ENCODE measurements at places on chromosomes 12 and 14.

GRCh38 chr12:49806321-49806813 lies 21.8 kb downstream of the NCKAP5L start:
- DNase-seq = no peak

DNA sequence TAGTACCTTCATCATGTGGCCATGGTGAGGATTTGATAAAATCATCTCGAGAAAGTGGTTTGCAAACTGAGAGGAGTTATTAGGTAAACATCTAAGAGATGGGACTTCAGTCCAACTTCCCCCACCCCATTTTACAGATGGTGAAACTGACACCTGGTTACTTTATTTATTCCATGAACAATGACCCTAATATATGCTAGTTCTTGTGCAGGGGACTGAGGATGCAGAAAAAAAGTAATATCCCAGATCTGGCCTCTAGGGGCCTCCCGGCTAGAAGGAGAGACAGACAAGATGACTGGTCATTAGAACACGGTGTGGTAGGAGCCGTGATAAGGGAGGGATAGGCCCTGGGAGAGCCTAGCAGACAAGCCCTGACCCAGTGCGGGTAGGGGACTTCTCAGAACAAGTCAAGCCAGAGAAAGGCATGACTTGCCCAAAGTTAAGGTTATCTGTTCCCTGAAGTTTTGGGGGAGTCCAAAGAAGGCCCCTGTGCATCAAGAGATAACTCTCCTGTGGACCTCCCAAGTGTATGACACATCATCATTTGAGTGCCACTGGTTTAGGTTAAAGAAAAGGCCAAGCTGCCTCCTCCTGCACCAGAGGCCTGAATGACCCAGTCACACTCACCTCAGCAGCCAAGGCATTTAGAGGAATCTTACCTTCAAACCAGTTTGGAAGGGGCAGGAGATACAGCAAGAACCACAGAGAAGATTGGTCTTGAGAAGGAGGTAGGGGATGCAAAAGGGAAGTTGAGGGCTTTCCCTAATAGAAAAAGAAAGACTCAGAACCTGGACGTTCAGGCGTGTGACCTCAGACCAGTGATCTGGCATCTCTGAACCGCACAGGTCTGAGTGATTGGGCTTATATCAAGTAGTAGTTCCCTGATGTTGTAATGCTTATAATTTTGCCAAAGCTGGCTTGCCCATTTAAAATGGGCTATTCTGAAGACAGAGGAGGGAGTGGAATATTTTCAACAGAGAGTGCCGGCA lies 1.6 kb downstream of the CMKLR1 start:
- no peak for DNase-seq

GRCh38 chr12:117884161-117884560 lies 84.6 kb downstream of the KSR2 start:
- no peak for DNase-seq

DNA sequence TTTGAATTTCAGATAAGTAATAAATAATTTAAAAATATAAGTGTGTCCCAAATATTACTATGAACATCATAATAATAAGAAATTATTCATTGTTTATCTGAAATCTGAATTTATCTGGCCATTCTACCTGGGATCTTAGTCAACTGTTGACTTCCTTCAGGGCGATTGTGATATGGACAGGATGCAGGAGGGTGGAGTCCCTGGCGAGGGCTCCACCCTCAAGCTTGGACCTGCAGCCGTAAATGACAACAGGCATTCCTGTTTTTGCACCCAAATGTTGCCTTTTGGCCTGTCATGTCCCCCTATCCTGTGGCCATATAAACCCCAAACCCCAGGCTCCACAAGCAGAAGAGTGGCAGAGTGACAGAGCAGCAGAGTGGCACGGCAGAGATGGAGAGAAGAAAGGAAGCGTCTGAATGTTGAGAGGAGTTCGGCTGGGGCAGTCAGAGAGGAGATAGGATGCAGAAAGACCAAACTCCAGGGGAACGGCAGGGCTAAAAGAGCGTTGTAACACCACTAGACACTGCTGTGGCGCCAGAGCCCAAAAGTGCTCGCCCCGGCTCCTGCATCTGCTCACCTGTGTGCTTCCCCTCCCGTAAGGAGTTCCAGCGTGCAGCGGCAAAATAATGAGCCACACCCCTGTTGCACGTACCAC lies 39.4 kb upstream of the FUT8 start:
- DNase-seq = no peak

DNA sequence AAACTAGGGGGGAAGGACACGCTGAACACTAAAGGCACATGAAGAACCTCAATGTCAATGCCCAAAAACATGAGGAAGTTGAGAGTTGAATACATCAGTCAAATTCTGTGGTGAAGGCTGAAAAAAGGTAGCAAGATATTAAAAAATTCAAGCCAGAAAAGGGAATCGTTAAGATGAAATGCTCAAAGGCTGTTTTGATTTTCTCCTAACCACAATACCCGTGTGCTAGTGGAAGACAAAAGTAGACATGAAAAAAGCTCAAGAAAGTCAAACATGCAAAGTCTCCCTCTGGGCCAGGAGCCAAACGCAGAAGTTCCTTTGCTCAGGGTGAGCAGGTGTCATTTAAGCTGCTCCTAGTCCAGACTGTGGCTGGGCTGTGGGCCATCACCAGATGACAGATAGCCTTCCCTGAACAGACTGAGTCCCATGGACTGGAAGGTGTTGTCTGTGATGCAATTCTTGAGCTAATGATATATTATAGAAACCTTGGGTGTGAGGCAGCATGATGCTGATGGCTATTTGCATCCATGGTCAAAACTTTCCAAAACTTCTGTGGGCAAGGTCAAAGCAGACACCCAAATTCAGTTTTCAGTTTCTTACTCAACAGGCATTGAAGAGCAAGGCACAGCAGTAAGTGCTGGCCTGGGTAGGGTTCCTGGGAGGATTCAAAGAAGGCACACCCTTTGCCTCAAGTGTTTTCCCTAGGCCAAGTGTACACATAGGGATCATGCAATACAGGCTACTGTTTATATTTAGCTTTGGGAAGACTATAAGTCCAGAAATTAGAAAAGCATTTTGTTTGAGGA lies 81.6 kb downstream of the MYRFL start:
- DNase-seq = no peak

GRCh38 chr12:43111608-43112007 lies 440.4 kb downstream of the ADAMTS20 start:
- no peak for DNase-seq

- DNase-seq = no peak
Measured at GRCh38 chr14:39310051-39310450, 76.3 kb downstream of the MIA2 start.

DNA sequence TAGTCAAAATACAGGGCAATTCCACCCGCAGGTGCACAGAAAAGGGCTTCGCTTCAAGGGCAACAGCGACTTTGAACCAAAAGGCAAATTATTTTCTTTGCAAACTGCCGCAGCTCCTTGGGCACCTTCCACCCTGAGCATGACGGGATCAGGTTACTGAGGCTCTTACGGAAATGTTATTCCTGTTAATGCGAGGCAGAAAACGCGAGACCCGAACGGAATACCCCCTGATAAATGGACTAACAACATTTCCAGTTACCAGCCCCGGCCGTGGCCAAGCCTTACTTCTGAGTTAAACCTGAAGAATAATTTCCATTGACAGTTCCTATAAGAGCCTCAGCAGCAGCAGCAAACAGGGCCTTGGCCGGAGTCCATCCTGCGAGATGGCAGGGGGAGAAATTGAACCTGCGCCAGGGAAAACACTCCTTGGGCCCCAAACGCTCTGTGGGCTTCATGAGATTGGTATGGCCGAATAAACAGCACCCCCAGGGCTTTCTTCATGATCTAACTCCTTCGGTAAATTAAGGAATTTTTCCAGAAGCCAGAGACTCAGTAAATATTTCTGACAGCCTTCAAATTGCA lies 70.0 kb upstream of the DICER1 start:
- no peak for DNase-seq

DNA sequence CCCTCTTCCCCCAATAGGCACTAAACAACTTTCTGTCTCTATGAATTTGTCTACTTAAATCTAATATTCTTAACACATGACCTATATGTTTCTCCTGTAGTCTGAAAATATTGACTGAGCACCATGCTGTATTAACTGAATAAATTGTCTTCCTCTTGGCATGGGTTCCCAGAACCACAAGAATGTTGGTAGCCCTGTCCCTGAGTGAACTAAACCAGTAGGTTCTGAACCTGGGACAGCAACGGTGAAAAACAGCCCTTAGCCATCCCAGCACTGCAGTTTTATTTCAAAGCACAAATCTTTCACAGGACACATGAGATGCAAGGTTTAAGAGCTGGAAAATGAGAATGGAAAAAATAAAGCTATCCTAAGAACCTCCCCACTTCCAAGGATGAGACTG lies 20.4 kb upstream of the HSP90B1 start:
- no peak for DNase-seq

GRCh38 chr12:111304642-111305071 lies 64.2 kb downstream of the PHETA1 start:
- DNase-seq = peak; percentile 17

DNA sequence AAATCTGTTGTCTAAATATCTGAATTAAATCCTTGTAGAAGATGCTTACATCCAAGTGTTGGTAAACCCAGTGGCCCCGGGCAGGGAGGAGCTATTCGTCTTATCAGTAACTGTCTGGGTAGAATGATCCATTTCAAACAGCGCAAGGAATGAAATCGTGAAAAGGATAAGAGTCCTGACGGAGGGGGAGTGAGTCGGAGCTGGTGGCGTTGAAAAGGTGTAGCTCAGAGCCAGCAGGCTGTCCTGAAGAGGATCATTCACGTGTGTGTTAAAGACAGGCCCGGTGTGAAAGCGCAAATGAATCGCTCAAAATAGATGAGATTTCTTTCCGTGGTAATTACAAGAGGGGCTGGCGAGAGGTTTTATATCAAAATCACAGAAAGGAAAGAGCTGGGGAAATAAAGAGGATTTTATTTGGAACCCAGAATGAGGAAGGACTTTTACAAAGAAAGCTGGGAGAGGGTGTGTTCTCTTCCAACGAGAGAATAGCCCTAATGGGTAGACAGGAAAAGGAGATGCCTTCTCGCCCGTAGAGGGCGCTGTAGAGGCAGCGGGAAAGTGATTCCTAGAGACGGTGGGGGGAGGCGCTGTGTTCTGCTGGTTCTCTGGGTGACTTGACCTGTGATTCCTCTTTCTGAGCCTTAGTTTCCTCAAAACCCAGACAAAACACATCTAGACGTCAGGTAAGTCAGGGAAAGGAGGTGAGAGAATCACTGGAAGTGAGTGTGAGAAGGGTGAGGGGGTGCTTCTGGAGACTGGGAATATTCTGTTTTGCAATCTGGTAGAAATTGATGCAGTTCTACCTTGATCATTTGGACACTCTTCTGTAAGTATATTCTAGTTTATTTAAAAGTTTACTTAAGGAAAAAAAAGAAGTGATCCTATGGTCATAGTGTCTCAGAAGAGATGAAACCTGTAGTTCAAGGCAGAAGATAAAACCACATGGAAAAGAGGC lies 39.3 kb downstream of the SRRM4 start:
- no peak for DNase-seq

DNA sequence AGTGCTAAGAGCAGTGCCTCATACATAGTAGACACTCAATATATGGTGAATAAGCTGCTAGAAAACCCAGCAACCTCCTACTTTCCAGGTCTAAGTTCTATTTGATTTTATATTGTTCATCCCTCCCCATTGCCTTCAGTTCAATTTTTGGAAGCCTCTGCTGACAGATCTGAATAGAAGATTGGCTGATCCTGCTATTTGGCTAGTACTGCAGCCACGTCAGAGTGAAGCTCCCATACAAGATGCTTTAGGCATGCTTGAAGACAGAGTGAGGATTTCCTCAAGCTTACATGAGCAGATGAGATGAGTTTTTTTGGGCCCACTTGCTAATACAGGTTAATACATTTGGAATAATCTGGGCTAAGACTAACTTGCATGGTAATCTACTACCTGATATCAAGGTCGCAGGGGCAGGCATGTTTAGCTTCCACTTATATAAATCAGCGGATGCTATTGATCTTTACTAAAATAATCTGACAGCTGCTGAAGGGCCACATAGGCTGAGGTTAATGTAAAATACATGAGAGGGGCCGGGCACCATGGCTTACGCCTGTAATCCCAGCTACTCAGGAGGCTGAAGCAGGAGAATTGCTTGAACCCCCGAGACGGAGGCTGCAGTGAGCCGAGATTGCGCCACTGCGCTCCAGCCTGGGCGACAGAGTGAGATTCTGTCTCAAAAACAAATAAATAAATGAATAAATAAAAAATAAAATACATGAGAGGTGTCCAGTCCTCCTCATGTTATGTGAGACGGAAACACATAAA lies 15.9 kb upstream of the AEBP2 start:
- DNase-seq = no peak

GRCh38 chr12:52837413-52837741 lies 3.3 kb upstream of the KRT79 start:
- DNase-seq = no peak

- no peak for DNase-seq
Measured at GRCh38 chr12:84696908-84697540, 215.6 kb downstream of the SLC6A15 start.

DNA sequence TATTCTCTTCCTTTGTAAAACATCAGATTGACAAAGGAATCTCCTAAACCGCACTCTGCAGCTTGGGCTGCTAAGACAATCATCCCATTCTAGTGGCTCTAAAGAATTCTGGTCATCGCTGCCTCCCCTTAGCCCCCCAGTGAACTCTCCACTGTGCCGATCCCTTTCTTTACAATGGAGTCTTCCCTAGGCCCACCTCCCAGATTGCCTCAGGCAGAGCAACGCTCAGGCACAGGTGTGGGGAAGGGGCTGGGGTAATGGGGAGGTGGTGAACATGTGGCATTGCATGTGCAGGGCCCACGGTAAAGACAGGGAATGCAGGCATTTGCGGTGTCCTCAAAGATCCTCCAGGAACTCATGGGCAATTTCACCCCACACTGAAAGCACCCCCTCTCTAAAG lies 86.3 kb downstream of the PLEKHG3 start:
- no peak for DNase-seq

GRCh38 chr14:70896981-70897380 lies 10.3 kb upstream of the PCNX1 start:
- no peak for DNase-seq

GRCh38 chr12:52604859-52605258 lies 3.6 kb upstream of the KRT72 start:
- DNase-seq = no peak

DNA sequence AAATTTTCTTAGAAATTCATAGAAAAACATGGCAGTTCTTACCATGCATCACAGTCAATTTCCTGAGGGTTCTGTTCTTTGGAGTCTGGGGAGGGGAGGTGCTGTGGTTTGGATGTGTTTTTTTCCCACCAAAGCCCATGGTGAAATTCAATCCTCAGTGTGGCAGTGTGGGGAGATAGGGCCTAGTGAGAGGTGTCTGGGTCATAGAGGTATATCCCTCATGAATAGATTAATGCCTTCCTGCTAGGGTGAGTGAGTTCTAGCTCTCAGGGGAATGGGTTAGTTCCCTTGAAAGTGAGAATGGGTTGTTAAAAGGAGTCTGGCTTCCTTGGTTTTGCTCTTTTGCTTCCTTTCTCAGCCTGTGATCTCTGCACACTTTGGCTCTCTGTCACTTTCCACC lies 277.8 kb downstream of the APAF1 start:
- no peak for DNase-seq

GRCh38 chr12:27464220-27464554 lies 17.7 kb downstream of the SMCO2 start:
- DNase-seq = no peak

DNA sequence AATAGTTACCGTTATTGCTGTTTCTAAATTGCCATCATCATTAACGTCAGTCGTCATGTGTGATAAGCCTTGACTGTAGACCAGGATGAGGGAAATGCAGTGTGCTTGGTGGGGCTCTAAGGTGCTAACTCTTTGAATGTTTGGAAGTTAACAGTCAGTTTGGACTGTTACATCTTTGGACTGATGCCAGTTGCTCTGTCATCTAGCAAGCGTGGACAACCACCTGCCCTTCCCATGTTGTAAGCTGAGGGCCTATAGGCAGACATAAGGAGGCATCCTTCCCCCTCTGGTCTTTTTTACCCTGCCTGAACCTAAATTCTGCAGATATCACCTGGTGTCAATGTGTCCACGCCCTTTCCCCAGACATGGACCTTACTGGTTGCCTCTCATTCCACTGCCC lies 94.4 kb downstream of the PPP2R5C start:
- no peak for DNase-seq

Data from stimulated activated CD4-positive, alpha-beta T cell treated with anti-CD3 and anti-CD28 coated beads, Interleukin-1b, Interleukin-23, amount 100 ng/mL, for 24 hours (primary cell).